ENCODE measurements at places on chromosomes 16 and 17.

- no peak for DNase-seq
Measured at GRCh38 chr17:10111907-10112452, 86.4 kb downstream of the GAS7 start.

DNA sequence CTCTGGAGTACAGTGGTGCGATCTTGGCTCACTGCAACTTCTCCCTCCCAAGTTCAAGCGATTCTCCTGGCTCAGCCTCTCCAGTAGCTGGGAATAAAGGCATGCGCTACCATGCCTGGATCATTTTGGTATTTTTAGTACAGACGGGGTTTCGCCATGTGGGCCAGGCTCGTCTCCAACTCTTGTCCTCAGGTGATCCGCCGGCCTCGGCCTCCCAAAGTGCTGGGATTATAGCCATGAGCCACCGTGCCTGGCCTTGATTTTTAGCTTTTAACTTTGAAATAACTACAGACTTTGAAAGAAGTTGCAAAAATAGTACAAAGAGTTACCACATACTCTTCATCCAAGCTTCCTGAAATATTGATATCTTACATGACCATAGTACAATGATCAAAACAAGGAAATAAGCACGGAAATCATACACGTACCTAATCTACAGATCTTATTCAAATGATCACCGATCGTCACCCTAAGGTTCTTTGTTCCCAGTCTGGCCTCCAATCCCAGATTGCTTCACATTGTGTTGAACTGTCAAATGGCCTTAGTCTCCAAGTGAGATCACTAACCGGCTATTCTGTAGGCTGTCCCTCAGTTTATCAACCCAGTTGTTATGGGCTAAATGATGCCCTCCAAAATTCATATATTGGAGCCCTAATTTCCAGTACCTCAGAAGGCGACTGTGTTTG lies 18.4 kb downstream of the NPIPA1 start:
- DNase-seq: no peak

DNA sequence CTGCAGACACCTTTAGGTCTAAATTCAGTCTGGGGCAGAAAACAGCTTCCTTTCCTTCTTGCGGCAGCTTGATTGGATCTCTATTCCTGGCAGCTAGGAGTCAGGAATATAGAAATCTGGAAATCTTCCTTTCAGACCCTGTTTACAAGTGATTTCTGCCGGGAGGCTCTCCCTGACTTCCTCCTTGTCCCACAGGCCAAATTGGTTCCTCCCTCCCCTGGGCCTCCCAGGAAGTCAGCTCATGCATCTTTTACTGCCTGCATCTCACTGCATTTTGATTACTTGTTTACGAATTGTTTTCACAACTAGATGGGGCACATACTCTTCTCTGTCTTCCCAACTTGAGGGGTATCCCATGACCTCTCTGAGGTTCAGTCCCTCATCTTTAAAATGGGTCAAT lies 206.3 kb downstream of the MAF start:
- no peak for DNase-seq

DNA sequence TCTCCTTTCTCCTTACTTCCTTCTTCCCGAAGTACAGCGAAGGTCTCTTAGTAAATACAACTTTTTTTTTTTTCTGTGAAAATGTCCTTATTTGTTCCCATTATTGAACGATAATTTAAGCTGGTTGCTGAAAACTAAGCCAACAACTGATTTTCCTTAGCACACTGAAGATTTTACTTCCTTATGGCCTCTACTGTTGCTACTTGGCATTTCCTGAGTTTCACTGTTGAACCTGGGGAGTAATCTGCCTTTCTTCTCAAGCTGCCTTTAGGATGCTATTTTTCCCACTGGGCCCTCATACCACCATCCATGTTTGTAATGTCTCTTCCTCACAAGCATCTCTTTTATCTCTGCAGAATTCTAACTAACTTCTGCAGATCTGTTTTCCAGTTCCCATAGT lies 26.1 kb downstream of the UBE2O start:
- no peak for DNase-seq

DNA sequence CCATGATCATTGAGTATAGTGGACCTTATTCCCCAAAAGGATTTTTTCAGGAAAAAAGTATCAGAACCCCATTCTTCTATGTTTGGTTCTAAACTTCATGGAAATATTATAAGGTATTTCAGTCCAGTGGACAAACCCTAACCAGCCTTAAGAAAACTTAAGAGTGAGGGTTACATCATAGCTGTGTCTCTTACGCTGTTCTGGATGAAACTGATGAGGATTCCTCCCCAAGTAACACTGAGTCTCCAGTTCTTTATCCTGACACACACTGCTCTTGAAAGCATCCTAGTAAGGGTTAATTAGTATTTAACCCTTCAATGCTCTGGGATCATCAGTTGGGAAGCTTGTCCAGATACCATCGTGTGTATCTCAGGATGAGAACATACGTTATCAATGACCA lies 5.0 kb downstream of the LYRM1 start:
- DNase-seq: no peak

DNA sequence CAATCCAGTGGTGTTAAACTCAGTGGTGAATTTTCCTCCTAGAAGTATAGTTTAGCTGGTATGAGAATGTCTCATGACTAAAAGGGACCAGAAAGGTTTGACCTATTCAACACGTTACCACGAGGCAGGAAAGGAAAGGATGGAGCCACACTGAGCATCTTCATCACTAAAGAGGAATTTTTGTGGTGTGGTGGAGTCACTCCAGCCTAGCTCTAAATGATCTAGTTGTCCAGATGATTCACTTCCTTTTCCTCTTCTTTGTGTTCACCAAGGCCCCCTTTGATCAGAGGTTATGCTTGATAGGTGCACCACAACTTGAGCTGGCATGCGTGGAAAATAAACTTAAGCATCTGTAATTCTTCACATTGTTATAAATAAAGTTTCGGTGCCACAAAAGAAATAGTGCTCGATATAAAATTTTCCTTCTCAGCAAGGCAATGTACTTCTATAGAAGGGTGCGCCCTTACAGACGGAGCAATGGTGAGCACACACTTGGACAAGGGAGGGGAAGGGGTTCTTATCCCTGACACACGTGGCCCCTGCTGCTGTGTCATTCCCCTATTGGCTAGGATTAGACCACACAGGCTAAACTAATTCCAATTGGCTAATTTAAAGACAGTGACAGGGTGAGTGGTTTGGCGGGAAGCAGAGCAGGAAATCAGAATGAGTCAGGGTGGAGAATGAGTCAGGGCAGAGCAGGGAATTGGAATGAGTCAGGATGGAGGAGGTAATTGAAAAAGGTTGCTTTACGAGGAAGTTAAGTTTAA lies 254.6 kb downstream of the HS3ST3A1 start:
- DNase-seq: no peak

GRCh38 chr17:16437083-16437482 lies 21.7 kb downstream of the TRPV2 start:
- no peak for DNase-seq

- no peak for DNase-seq
Measured at GRCh38 chr16:89002851-89003830, 26.1 kb upstream of the CBFA2T3 start.

GRCh38 chr17:3771140-3771539 lies 29.8 kb downstream of the ITGAE start:
- no peak for DNase-seq

- no peak for DNase-seq
Measured at GRCh38 chr17:42779936-42780850, at the start of gene WNK4. Gene WNK4, plus strand, starts transcription at chr17:42780610. Its CDS starts 89 bp downstream, at chr17:42780699.

GRCh38 chr16:4206680-4207079 lies 35.2 kb downstream of the SRL start:
- no peak for DNase-seq

- DNase-seq: no peak
Measured at GRCh38 chr17:45705123-45706009, 78.8 kb upstream of the CRHR1 start.

GRCh38 chr17:46139432-46140210 lies 53.6 kb downstream of the KANSL1 start:
- no peak for DNase-seq

DNA sequence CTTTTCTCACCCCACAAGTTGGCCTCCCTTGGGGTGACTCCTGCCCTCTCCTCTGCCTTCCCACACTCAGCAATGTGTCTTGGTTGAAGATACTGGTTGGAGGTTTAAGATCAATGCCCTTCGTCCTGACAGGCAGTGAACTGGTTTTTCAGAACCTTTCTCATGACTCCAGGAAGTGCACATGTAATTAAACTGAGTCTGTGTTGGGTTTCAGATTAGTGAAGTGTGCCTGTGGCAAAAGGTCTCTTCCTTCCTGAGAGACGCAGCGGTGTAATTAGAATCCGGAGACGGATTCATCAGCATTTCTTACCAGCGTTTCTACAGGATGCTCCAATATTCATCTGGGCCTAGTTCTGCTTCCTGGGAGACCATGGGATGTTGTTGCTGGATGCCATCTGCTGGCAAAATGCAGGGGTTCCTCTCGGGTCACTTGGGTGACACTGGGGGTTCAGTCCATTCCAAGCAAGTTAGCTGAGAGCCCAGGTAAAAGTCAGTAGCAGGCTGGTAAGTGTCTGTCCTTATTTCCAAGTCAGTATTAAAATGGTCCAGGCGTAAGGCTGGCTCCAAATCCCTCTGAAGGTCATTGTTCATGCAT lies 233.3 kb downstream of the XYLT1 start:
- DNase-seq: no peak

DNA sequence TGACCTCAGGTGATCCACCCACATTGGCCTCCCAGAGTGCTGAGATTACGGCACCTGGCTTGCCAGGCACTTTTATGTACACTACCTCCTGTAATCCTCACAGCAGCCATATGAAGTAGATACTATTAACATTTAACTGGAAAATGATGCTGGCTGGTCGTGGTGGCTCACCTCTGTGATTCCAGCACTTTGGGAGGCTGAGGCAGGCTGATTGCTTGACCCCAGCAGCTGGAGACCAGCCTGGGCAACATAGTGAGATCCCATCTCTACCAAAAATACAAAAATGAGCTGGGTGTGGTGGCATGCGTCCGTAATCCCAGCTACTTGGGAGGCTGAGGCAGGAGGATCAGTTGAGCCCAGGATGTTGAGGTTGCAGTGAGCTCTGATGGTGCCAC lies 2.0 kb upstream of the MAPK3 start:
- DNase-seq: no peak

DNA sequence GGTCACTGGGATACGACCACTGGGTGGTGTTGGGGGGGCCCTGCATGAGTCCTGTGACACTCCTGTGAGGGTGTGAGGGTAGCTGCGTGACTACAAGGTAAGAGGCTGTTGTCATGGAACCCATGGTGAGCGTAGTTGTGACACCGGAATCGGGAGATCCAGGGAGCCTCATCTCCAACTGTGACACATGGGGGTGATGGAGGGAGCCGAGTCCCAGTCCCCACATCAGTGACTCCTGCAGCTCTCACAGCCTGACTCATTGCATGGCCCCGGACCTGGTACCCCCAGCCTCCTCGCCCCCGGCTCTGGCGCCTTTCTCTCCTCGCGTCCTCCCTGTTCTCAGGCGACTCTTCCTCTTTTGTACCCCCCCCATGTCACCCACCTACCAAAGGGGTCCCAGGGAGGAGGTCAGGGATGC lies 14.2 kb downstream of the CDH16 start:
- DNase-seq: no peak

DNA sequence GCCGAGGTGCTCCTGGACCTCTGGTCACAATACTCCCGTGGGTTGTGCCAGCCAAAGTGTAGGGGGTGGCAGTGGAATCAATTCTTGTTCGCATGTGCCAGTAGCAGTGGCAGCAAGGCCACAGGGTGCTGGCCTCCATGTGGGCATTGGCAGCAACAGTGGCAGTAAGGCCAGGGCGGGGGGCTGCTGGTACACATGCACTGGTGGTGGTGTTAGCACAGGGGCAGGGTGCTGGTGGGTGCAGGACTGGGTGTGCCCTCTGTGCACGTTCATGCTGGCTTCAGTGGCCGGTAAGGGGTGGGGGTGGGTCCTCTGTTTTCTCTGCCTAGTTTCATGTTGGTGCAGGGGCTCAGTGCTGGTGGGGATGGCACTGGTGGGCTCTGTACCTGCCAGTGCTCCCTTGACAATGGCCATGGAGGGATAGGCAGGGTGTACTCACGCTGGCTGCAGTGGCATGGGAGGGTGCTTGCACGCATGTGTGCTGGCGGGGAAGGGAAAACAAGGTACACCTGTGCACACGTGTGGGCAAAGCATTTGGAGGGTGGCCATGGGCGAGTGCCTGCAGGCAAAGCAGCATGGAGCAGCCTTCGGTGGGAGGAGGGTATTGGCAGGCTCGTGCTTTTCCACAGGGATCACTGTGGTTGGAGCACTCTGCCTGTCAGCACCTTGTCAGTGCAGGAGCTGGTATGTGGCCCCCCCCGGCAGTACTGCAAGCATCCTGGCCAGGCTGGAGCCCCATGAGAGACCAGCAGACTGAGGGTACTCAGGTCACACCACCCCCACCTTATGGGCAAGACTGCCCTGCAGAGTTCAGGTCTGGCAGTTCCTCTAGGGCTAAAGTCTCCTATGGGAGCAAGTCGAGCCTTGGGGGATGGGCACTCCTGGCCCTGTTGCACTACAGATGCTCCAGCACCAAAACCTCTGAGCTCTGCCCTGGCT lies 35.8 kb downstream of the NF1 start:
- DNase-seq: no peak

GRCh38 chr16:70638814-70639792 lies 7.3 kb upstream of the IL34 start:
- no peak for DNase-seq

GRCh38 chr17:29844339-29845048 lies 85.5 kb downstream of the SSH2 start:
- DNase-seq: no peak

Measured in stimulated activated CD4-positive, alpha-beta T cell treated with anti-CD3 and anti-CD28 coated beads, Interleukin-1b, Interleukin-23, amount 100 ng/mL, for 24 hours (primary cell).